ENCODE measurements at places on chromosomes 1 and 21.
A peak's percentile ranks its signal among the peaks of the same experiment; 100 is the strongest.

GRCh38 chr1:169460191-169460833, 25.4 kb downstream of the SLC19A2 start:
- DNase-seq: peak; percentile 38

GRCh38 chr1:209692296-209692695, 12.3 kb upstream of the HSD11B1 start:
- no peak for DNase-seq

DNA sequence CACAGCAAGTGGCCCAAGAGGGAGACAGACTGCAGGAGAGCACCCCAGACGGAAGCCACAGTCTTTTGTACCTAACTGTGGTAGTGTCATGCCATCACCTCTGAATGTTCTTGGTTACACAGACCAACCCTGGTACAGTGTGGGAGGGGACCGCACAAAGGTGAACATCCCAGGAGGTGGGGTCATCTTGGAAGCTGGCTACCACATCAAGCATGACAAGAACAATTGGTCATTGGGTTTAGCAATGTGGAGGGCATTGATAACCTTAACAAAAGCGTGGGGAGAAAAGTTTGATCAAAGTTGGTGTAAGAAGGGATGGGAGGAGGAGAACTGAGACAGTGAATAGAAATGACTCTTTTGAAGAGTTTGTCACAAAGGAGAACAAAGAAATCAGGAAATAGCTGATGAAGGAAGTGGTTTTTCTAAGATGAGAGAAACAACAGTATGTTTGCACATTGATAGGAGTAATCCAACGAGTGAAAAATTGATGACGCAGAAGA, 87.1 kb upstream of the CACNA1E start:
- no peak for DNase-seq

GRCh38 chr1:101264697-101265096, 27.9 kb downstream of the S1PR1 start:
- DNase-seq: no peak

DNA sequence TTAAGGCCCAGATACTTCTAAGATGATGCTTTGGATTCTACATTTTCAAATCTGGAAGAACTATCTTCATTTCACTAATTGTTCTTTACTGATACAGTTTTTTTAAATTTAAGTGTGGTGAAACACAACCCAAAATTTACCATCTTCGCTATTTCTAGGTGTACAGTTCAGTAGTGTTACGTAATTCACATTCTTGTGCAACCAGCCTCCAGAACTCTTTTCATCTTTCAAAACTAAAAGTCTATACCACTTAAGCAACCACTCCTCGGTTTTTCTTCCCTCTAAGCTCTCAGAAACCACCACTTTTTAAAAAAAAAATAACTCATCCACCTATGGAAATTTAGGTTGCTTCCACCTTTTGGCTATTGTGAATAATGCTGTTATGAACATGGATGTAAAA, 220.7 kb downstream of the PDE4B start:
- no peak for DNase-seq

DNA sequence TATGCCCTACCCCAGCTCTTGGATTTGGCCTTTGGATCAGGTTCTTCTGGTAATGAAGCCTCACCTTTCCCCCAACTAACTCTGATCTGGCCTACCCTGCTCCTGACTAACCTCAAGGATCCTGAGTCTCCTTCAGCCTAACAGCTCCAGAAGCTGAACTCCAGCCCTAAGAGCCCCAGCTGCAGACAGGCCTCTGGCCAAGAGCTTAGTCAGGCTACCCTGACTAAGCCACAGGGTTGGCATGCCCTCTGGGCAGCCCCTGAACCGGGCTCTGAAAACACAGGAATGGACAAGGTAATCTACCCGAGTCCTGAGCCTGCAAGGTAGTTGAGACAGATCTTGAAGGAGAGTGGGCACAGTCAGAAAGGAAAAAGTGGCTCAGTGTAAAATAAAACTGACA, 29.4 kb downstream of the COA7 start:
- peak; percentile 71 for DNase-seq

- DNase-seq: no peak
Measured at GRCh38 chr1:54787604-54788003, 13.5 kb downstream of the TTC22 start.

DNA sequence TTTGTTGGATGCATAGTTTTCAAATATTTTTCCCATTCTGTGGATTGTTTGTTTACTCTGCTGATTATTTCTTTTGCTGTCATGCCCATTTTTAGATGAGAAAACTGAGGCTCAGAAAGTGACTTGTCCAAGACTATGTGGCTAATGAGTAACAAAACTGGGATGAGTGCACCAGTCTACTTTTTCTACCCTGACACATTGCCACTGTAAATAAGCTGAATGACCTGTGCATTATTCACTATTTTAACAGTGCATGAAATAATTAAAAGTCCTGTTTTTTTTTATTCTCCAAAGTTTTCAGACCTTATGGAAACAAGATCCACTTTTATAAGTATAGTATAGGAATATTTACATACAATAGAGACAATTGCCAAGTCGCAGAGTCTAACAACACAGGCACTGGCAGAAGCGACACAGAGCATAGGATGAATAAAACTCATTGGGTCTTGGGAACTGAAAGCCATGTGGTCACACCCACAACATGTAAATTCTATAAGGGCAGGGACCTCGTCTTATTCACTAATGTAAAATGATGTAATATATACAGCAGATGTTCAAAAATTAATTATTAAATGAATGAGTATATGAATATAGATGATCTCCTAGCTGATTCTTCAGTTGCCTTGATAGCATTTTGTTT, 45.2 kb downstream of the HLX start:
- DNase-seq: no peak

GRCh38 chr1:49307457-49307856, 530.8 kb upstream of the BEND5 start:
- DNase-seq: no peak

DNA sequence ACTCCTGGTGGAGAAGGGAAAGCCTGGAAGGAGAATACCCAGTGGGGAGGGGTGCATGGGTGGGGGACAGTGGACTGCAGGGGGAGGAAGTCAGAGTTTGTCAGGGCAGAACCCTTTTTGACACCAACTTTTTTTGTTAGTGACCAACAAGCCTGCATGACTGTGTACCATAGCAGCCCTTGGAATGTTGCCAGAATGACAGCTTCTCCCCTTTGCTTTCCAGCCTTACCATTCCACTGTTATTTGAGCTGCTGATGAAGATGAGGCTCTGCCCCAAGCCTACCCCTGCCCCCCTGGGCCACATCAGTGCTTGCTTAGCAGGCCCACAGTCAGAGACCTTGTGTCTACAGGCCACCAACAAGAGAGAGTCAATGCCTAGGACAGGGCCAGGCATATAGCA, 341.2 kb downstream of the HHAT start:
- no peak for DNase-seq

DNA sequence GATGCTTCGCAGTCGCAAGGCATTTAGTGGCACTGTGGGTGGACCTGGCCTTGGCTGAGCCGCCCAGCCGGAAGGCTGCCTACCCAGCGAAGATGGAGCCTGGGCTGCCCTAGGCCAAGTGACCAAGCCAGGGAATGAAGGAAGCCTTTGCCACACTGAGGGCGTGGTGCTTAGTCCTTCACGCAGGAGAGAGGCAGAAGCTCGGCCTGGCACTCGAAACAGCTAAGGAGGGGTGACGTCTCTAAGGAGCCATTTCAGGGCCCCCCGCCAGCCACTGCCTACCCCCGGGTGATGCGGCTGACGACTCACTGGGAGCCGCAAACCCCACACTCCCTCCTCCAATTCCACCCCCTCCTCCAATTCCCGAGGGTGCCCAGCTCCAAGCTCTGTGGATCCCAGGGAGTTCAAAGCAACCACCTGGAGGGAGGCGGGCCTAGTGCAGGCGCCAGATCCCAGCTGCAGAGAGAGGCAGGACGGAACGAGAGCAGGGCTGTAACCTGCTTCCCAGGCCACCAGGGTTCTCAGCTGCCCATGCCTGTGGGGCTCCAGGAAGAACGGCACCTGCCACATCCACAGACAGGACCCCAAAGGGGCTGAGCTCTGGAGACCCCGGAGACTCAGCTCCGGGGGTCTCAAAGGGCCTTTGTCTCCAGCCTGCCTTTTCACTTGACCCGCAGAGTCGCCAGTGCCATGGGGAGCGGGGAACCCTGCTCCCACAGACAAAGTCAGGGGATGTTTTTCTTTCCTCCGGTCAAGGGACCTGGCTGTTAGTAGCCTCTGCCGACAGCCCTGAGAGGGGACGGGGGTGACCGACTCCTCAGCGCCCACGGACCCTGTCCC, 75.8 kb downstream of the ARHGEF16 start:
- peak; percentile 48 for DNase-seq

- DNase-seq: no peak
Measured at GRCh38 chr1:205339717-205340116, 17.0 kb downstream of the KLHDC8A start.

GRCh38 chr1:163565166-163565565, 243.4 kb downstream of the NUF2 start:
- DNase-seq: no peak

- no peak for DNase-seq
Measured at GRCh38 chr1:165434281-165434680, 10.6 kb downstream of the RXRG start.

DNA sequence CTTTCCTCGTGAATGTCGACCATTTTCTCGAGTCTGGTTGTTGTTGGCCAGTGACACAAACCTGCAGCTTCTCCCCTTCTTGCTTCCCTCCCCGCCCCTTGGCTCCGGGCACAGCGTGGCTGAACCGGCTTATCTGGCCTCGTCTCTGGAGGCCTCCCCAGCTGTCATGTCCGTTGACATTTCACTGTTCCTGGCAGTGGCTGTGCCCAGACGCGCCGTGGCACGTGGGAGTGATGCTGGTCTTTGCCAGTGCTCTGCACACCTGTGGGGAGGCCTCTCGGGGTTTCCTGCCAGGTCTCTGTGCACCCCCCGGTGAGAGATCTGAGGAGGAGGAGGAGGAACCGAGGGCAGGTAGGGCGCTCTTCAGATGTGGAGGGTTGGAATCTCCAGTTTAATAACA, 23.7 kb downstream of the SKI start:
- no peak for DNase-seq

DNA sequence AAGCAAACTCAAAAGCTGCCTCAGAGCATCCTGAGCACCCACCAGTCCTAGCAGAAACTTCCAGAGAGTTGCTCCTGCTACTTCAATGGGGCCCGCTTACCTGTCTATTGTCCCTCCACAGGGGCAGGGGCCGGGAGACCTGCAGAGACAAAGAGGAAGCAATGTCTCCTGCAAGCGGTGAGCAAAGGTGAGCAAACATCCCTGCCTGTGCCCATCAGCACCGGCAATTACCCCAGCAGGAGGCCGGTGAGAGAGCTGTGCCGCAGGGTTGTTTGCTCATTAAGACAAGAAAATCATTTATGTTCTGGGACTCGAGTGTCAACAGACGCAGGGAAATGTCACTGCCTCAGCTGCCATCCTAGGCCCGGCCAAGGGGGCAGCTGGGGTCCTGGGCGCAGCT, 53.8 kb upstream of the TARDBP start:
- DNase-seq: no peak

DNA sequence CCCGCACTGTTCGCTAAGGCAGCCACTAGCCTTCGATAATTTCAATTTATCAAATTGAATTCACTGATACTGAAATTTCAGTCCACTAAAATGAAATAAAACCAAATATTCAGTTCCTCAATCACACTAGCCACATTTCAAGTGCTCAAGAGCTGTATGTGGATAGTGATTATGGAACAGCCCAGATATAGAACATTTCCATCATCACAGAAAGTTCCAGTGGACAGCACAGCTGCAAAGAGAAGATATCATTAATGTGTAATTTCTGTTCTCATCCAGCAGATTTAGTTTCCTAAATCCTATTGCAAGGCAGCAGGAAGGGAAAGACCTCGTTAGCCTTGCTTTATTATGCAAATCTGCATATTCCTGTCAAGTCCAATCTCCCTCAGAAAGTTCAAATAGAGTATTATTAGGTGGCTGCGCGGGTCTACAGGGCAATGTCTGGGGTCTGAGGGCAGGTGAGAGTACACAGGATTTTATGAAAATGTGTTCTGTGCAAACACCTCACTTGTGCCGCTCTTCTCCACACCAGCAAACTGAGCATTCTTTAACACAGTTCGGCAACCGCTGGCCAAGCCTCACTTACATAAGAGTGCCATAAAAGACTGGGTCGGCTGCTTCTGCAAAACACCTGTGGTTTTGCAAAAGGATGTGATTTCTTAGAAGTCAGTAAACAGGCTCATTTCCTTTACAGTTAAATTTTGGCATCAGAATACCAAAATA, 22.4 kb downstream of the CAPZB start:
- no peak for DNase-seq

GRCh38 chr1:212281590-212281989, 3.6 kb upstream of the PPP2R5A start:
- no peak for DNase-seq

DNA sequence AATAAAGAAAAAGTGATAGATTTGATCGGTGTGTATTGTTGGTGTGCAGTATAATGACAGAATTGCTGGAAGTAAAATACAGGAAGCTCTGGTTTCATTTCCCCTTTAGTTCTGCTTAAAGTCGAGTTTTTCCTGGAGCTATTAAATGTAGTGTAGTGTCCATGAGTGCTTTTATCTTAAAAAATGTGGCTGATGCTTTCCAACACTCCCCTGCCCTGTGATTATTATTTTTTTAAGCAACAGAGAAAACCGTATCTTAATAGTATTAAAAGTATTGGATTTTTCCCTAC, 1.1 kb downstream of the LGALS8 start:
- no peak for DNase-seq

Data from RWPE1 (cell line).